ENCODE measurements at places on chromosomes 6 and 20.

- DNase-seq, result no peak
These were observed 238.1 kb upstream of the MARCKS start for GRCh38 chr6:113619077-113619476.

GRCh38 chr6:100886076-100886475 is 4.9 kb upstream of the ASCC3 start:
- no peak for DNase-seq

GRCh38 chr20:17856024-17856564 is 112.5 kb downstream of the SNX5 start:
- no peak for DNase-seq

DNA sequence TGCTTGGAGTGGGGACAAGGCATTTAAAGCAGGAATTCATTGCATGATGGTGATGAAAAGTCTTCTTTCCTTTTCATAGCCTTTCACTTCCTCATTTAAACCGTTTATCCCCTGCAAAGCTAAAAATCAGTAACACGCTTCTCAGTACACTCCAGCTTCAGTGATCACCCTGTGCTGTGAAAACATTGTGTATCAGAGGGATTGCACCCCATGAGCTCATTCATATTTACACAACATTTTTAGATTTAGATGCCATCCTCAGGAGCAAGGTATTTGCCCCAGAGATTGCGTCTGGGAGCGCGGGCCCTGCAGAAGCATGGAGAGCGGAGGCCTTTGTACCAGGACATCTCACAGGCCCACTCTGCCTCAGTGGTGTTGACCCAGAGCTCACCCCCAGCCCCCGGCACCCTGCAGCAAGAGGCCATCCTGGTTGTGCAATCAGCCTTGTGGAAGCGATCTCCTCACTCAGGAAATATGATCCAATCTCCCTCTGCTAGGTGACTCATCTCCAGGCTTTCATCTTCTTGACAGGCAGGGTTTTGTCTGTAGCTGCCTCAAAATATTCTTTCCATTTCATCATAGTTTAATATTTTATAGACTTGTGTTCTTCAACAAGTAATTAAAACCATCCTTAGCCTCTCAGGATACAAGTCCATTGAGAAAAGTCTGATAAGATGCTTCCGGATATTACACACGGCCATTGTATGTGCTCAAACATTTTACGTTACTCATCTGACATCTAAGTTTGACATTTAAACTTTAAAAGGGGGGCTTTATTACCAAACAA is 38.9 kb upstream of the THBS2 start:
- DNase-seq, result no peak

DNA sequence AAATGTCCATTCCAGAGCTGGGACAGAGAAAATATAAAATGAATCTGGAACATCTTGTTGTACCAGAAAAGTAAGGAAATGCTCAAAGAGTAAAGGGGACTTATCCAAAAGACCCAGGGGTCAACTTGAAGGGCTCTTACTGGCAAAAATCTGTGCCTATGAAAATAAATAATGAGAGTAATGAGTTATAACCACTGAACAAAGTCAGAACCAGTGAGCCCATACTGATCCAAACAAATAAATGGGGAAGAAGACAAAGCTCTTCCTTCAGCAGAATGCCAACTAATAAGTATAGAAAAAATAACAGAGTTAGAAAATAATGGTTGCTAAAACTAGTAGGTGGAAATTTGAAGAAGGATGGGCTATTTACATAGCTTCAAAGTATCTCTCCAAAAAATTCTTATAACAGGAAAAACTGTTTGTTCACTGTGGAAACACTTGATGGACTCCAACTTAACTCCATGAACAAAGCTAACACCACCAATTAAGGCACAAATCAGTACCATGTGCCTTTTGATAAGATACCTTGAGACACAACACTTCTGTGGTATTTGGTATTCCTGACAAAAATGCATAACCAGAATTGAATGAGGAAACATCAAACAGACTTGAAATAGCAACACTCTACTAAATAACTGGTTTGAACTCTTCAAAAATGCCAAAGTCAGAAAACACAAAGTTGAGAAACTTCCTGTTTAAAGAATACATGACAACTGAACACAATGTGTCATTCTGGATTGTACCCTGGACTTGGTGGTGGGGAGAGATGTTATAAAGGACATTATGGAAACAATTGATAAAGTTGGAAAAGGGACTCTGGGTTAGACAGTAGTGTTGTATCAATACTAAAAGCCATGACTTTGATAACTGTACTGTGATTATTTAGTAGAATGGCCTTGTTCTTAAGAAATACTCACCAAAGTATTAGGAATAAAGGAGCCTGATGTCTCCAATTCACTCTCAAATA is 197.5 kb downstream of the ISM1 start:
- DNase-seq, result no peak
